M059J (cell line): ENCODE measurements at places on chromosomes 6 and 20. TPM values are rescaled to one million over a fixed set of nuclear protein-coding genes. Genes with fewer than 3 reads are reported as not detected.

DNA sequence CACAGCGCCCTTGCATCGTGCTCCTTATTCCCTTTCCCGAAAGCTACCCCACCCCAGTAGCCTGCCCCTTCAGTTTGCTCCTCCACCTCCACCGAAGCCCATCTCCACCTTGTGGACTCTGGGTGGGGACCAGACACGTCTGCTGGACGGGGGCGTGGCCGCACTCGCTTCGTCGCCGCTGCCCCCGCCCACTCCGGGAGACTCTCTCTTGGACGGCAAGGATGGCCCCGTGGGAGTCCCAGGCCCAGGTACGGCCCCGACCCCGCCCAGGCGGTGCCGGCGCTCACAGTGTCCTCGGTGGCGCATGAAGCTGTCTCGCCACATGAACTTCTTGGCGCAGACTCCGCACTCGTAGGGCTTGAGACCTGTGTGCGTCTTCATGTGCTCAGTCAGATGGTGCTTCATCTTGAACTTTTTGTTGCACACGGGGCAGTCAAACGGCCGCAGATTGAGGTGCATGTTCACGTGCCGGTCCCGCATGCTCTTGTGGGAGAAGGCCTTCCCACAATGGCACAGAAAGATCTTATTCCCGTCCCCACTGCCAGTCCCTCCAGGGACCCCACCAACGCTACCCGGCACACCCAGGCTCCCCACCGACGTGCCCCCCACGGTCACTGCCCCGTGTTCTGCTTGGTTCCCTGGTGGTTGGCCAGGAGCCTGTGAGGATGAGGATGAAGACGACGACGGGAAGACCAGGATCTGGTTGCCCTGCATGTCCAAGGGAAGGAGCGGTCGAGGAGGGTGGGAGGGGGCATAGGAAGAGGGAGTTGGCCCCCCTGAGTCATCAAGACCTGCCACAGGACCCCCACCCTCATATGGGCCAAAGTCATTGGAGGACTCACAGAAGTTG lies 1.3 kb upstream of the TAPBP start:
- no peak for DNase-seq

- DNase-seq = peak; percentile 98
Measured at GRCh38 chr20:34363062-34363464, at the start of gene ITCH. ITCH (plus strand) TSS chr20:34363273; CDS start chr20:34393812, 30,539 bp downstream.

GRCh38 chr20:46635514-46636136 lies 15.6 kb downstream of the SLC13A3 start:
- DNase-seq = no peak

DNA sequence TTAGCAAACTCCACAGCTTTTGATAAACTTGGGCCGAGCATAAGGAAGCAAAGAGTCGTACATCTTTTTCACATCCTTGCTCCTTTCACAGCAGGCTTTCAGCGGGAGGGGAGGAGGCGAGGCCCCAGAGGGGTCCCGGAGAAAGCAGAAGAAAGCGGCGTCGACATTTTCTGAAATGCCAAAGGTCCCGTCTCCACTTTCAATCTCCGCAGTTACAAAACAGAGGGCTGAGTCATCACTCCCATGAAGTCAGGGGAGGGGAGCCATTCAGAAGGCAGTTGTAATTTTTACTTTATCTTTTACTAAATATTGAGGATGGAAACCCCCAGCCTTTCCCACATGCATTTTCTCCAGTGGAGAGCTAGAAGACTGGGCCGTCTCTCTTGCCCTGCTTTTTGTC lies 174.2 kb upstream of the THBS2 start:
- DNase-seq = peak; percentile 67

DNA sequence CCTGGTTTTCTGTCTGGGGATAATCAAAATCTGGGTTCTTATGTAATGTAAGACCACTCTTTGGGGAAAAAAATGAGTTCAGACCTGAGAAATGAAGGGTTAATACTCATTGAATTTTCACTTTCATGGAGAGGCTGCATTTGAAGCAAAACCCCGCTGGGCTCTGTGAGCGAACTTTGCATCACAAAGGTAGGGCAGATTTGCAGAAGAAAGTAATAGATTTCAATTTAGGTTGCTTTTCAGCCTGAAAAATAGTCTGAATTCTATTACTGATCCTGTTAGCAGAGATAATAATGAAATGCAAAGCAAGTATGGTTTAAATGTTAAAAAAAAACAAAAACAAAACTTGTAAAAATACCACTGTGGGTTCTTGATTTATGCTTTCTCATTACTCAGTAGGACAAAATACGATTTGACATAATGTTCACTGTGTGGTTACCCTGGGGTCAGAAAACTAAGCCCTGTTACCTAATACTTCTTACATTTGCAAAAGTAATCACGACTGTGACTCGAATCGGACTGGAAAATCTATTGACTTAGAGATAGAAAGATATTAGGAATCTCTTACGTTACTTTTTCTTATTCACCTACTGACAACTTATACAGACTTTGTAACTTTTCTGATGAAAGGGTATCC lies 72.2 kb downstream of the UST start:
- peak; percentile 85 for DNase-seq

DNA sequence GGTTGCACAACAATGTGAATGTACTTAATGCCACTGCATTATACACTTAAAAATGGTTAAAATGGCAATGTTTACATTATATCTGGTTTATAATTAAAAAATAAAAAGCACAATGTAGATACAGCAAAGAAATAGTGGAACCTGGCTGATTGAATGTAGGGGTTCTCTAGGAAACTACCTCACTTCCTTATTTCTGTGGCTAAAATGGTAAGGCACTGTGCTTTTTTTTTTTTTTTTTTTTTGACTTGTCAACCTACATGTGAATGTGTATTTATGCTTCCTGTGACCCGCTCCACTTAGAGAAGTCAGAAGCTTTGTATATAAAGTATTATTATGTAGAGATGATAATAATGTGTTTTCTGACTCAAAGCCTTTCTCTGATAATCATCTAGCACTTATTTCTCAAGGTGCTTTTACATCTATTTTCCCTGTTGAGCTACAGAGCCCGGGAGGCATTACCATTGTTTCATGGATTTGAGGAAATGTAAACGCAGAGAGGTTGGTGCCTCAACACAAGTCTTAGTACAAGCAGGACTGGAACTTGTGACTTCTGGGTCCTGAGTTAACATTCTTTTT lies 55.0 kb downstream of the SOX4 start:
- no peak for DNase-seq

DNA sequence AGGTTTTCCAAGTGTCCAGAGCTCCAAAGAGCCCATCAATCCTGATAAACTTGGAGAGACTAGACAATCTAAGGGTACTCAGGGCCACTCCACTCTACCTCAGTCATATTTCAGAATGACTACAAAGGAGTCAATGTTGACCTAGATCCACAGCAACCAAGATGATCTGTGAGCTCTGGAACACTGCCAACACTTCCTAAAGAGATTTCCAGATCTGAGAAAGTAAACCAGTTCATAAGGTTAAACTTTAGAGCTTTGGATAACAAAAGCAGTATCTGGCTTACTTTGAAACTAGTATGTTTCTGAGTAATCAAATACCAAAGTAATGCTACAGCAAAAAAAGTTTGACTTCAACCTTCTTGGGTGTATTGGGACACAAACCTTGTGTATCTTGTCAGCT lies 122.7 kb downstream of the BTBD9 start:
- peak; percentile 63 for DNase-seq

GRCh38 chr6:5998236-5998635 lies 8.5 kb downstream of the NRN1 start:
- DNase-seq = peak; percentile 17

DNA sequence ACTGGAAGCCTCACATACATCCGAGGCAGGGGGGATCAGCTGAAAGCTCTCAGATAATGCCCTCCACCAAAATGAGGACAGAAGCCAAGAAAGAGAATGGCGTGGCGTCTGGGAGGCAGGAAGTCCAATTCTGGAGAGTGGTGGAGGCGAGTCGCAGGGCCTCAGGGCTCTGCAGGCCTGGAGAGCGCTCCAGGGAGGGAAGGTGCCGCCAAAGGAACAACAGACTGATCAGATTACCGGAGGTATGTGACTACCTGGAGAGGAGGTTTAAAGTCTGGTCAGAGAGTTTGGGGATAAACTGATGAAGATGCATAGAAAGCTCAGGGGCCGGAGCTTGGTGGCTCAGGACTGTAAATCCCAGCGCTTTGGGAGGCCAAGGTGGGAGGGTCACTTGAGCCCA lies 11.2 kb upstream of the IP6K3 start:
- no peak for DNase-seq

DNA sequence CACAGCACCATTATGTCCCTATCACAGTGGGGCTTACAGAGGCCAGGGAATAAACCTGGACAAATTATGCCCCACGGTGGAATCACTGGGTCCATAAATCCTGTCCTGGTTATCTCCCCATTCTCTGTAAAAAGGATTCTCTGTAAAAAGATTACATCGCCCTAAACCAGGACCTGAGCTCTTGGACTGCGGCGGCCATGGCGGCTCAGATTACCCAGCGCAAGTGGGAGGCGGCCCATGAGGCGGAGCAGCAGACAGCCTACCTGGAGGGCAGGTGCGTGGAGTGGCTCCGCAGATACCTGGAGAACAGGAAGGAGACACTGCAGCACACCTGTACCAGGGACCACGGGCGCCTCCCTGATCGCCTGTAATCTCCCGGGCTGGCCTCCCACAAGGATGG lies 8.4 kb upstream of the HLA-A start:
- DNase-seq = no peak

DNA sequence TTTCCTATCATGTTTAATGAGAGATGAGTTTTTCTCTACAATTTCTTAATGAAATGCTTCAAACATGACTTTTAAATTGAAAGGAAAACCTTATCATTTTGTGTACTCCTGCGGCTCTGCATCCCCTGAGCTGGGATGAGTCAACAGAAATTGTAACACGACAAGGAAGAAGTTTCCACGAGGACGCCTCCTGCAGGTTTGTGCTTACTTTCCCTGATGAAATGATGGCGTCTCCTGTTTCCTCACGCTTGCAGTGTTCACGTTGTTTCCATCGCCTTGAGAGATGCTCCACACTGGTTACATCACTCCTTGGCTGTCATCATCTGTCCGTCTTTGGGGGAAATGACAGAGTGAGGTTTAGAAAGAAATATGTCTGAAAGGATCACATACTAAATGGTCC lies 233.7 kb upstream of the ZFP64 start:
- DNase-seq = peak; percentile 64

DNA sequence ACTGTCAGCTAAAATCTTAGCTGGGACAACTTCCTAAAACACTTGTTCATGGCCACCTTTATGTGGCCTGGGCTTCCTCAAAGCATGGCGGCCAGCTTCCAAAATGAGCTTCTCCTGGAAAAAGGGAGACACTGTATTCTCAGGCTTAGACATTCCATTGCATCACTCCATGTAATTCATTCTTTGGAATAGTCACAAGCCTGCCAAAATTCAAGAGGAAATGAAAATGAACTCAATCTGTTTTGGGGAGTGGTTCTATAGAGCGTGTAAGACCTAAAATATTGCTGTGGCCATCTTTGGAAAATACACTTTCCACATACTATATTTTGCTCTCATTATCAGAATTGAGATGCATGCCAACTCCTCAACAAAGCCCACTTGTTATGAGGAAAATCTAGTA lies 687.0 kb downstream of the KIF16B start:
- DNase-seq = no peak

DNA sequence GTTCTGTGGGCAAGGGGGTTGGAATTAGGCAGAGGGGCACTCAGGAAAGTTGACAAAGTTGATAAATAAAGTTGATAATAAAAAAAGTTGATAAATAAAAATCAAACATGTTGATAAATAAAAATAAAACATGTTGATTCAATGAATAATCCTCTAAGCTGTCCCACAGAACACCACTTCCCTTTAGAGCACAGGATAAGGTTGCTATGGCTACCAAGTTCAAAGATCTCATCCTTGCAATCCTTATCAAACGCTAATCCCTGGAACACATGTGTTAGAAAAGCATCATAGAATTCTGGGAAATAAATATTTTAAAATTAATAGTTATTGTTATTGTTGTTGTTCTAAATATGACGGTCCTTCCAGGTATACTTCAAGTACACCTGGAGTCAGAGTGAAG lies 33.9 kb downstream of the MBOAT1 start:
- no peak for DNase-seq

- peak; percentile 82 for DNase-seq
Measured at GRCh38 chr20:19885939-19886660, 128.0 kb downstream of the RIN2 start.

GRCh38 chr6:37971711-37972390 lies 152.3 kb downstream of the ZFAND3 start:
- DNase-seq = no peak

DNA sequence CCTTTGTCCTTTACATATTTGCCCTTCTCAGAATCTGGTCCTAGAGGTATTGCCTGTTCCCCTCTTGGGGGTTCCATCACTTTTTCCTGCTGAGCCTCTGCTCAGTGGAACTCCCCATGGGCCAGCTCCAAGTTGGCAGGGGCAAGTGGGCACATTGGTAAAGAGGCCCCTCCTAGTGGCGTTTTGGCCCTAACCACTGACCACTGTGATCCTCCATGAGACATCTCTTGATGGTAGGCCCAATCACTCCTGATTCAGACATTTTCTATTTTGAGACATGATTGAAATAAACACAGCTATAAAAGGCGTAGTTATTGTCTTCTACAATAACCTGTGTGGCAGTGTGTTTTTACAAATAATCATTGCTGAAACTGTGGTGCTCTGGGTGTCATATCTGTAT lies 83.0 kb downstream of the RREB1 start:
- DNase-seq = no peak

DNA sequence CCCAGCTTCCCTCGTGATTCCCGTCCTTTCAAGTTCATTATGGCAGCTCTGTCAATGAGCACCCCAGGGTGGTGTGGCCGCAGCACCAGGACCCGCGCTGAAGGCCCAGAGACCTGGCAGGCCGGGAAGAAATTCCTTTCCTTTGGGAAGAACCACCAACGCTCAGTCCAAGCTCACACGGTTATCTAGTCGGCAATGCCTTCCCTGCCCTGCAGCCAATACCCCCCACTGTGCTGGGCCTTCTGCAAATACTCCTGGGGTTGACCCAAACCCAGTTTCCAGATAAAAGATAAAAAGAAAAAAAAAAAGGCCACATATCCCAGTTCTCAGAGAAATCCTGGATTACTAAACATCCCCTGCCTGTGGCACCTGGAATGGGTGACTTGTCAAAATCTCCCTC lies 28.7 kb downstream of the PXDC1 start:
- DNase-seq = no peak

- DNase-seq = no peak
Measured at GRCh38 chr20:101975-102374, 14.5 kb downstream of the DEFB125 start.

GRCh38 chr20:23298155-23298554 lies 52.4 kb upstream of the NXT1 start:
- no peak for DNase-seq

The TRIM15 gene
- total RNA-seq = not detected in 2 replicates

The MED23 gene
- 21.6 and 35.0 TPM in 2 replicates for total RNA-seq

The PGC gene
- total RNA-seq = not detected in 2 replicates

The EBF4 gene
- total RNA-seq = 1.1 and 1.5 TPM in 2 replicates

The PLN gene
- total RNA-seq = 0.05 TPM in 2 replicates

The LY6G6C gene
- not detected in 2 replicates for total RNA-seq

The KIFC1 gene
- total RNA-seq = 130 and 159 TPM in 2 replicates
